ENCODE measurements at places on chromosomes 6 and 20. TPM values are rescaled to one million over a fixed set of nuclear protein-coding genes. Genes with fewer than 3 reads are reported as not detected.

Gene GMPR
- 1.9 TPM for total RNA-seq

GRCh38 chr20:44973053-44973452 is 6.7 kb downstream of the STK4 start:
- DNase-seq, result no peak

Gene DPPA5
- not detected for total RNA-seq

- DNase-seq, result no peak
Measured at GRCh38 chr20:13402171-13402760, 181.2 kb downstream of the ISM1 start.

Gene QKI
- 305 TPM for total RNA-seq

Gene NEDD9
- 19.2 TPM for total RNA-seq

GRCh38 chr20:16246291-16246690 is 327.0 kb downstream of the KIF16B start:
- no peak for DNase-seq

DNA sequence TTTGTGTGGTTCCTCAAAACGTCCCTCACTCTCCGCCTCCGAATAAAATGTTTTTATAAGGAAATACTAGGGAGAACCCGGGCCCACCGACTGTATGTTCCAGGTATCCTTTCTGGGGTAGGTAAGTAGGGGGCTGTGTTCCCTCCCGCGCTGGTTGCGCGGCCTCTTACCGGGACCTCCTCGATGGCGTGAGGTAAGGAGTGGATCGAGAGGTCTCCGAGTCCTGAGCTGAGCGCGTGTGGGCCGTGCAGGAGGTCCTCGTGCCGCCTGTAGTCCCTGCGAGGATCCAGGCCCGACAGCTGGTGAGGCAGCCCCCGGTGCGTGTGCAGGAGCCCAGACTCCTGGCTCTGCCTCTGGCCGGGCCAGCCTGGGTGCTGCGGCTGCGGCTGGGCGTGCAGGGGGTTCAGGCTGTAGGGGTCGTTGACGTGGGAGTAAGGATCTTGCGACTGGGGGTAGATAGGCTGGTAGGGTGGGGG is 5.1 kb downstream of the TFAP2A start:
- no peak for DNase-seq

DNA sequence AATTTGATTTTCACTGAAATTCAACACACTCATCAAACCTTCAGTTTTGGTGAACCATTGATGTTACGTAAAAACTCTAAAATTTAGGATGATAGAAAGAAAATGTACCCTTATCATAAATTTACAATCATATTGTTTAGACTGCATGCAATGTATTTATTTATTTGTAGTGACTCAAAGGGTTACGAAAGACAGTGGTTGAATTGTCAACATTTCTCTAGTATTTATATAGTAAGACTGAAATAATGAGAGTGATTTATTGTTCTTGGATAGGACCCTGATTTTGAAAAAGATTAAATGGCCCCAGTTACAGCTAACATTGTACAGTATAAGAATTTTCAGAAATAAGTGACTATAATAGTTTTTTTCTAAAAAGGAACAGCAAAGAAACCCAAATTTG is 591.5 kb downstream of the RFPL4B start:
- DNase-seq, result no peak

DNA sequence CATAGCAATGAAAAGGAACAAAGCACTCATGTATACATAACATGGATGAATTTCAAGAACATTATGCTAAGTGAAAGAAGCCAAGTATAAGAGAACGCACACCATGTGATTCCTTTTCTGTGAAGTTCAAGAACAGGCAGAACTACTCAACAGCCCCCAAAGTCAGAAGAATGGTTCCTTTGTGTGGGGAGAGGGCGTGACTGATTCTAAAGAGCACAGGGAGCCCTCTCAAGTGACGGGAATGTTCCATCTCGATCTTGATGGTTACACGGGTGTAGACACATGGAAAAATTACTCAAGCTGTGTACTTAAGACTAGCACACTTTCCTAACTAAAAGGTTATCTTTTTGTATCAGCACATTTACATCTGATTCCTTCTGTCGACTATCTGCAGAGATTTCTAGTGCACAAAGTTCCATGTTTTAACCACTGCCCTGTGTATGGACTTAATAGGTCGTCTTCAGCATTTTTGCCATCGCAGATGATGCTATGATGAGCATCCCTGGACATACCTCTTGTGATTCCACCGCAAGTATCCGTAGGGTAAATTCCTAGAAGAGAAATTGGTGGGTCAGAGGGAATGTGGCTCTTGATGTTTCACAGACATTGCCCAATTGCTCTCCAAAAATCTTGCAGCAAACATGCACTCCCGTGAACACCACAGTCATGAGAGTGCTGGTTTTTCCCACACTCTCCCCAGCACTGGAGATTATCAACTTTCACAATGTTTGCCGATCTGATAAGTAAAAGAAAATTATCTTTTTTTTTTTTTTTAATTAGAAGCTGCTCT is 279.3 kb downstream of the BMP7 start:
- DNase-seq, result no peak

DNA sequence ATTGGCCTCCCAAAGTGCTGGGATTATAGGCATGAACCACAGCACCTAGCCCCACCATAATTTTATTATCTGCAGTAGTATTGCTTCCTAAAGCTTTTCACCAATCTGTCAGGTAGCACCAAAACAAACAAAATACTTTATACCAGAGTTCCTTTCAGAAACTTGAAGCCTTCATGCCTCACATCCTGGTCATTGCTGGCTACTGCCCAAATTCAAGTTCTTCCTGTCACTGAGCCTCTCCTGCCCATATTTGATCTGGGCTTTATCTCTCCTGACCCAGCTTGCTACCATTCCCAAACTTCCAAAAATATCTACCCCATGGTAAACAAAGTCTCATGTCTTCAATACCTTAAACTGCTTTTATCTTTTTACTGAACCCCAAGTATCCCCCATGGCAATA is 34.9 kb upstream of the DST start:
- DNase-seq, result no peak

GRCh38 chr20:61730631-61731362 is 334.9 kb downstream of the TAF4 start:
- DNase-seq, result no peak

Gene KHDRBS2
- 66.8 TPM for total RNA-seq

- DNase-seq, result no peak
Measured at GRCh38 chr20:11001764-11002540, 328.2 kb upstream of the JAG1 start.

DNA sequence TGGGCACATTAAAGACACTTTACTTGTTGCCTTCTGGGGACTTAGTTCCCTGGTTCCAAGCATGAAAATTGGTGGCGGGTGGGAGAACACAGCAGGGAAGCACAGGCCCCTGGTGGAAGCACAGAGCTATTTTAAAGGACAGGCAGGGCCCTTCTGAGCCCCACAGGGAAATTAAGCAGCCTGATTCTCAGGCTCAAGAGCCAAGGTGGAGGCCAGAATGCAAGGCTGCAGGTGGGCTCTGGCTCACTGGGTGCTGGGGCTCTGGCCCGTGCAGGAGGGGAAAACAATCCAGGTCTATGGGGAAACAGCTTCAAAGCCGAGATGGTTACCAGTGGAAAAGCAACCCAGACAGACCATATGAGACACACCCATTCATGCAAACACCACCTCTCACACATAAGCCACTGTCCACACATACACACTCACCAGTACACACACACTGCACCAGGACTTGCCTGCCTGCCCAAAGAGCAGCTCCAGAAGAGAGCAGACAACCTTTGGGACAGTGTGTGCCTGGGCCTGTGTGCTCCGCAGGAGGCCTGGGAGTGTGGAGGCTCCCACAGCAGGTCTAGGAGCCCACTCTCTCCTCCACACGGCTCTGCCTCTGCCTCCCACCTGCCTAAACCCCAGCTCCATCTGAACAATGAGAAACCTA is 30.6 kb downstream of the TFEB start:
- DNase-seq, result no peak

Gene MEP1A
- not detected for total RNA-seq

DNA sequence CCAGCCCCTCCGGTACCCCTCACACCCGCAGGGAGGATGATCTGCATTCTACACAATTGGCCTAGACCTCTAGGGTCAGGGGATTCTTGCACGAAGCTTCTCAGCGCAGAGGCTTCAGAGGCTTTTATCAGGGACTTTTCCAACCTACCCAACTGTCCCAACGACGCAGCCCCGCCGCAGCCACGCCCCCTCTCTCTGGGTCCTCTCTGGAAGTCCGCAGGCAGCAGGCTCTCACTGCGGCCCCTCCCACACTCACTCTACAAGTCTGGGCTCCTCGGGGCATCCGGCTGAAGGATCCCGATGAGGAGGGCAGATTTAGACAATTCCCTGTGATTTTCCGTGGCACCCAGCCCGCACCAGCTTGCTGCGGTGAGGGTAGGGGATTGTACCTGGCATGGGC is 227.7 kb upstream of the RNF24 start:
- no peak for DNase-seq

- no peak for DNase-seq
Measured at GRCh38 chr6:2426561-2427340, 181.3 kb upstream of the GMDS start.

Gene CYP21A2
- not detected for total RNA-seq

DNA sequence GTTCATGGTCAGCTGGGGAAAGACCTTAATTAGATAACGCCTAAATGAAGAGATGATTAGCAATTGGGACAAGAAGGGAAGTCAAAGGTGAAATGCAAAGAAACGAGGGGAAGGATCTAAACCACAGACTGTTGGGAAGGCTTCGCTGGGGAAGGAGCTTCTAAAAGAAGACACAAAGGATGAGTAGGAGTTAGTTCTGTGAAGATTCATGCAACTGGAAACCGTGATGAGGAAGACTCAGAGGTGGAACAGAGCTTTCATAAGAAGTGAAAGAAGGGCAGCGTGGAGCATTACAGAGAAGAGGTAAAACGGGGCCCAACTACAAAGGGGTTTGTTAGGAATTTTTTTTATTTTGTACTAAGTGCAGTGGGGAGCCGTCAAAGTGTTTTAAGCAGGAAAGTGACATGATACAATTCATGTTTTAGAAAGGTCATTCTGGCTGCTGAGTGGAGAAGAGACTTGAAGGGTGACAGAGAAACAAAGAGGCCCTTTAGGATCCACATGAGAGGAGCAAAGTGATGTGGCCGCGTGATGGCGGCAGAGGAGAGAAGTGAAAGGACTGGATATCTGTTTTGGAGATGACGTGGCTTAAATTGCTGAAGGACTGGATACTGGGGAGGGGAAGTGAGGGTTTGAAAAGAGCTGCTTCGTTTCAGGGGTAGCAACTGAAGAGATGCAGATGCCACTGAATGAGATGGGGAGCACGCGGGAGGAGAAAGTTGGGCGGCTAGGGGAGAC is 33.6 kb downstream of the TTI1 start:
- no peak for DNase-seq

DNA sequence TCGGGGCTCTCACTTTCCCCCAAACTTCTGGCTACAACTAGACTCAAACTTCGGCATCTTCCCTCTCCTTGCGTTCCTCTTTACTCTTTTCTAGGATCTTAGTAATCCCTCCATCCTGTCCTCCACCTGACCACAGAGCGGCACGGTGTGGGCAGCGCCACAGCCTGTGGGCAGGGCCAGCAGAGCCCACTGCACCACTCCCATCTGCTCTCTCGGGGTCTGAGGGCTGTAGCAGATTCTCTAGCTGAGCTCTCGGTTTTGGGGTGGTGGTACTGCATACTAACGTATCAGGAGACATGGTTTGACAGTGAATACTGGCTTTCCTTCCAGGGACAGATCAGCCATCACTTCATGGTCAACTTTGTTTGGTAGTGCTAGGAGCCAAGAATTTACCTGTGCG is 57.4 kb downstream of the EZR start:
- no peak for DNase-seq

- DNase-seq, result no peak
Measured at GRCh38 chr6:106927531-106928398, 46.8 kb downstream of the CD24 start.

DNA sequence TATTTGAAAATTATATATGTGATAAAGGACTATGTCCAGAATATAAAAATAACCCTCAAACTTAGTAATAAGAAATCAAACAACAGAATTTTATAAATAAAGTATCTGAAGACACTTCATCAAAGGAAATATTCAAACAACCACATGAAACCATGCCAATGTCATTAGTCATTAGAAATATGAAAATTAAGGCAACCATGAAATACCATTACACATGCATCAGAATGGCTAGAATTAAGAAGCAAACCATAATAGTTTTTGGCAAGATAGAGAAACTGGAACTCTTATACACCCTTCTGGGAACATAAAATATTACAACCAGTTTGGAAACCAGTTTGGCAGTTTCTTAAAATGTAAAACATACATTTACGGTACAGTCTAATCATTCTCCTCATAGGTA is 137.2 kb upstream of the ADGRB3 start:
- DNase-seq, result no peak

GRCh38 chr20:58702161-58702510 is 9.5 kb downstream of the NPEPL1 start:
- DNase-seq, result no peak

DNA sequence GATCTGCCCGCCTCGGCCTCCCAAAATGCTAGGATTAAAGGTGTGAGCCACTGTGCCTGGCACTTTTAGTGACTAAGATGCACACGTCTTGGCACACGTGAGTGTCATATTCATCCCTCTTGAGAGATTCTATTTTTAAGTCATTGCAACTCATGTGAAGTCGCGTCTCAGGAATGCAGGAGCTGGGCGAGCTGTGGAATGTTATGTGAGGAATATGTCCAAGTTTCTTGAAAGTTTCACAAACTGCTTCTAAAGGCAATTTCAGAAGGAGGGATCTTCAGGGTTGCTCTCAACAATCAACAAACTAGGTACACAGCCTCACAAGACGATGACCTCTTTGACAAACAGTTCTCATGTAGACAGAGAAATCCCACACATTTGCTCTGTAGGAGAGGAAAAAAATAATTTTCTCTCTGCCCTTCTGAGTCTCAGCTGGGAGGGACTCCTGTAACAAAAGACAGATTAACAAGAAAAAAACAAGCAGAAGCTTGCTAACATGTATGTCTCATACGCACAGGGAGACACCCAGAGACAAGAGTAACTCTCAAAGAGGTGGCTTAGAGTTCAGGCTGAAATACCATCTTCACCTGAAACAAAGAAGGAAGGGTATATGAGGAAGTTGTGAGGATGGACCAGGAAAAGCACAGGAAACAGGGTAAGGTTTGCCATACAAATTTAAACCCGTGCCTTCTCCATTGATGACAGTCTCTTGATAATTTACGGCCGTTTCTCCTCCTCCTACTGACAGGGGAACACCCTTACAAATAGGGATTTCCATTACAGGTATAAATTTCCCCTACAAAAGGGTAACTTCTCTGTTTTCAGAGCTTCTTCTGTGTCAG is 45.3 kb upstream of the FAM50B start:
- no peak for DNase-seq

All from occipital lobe (tissue), 3 donors.